ENCODE measurements at places on chromosomes 12 and 14. TPM values are rescaled to one million over a fixed set of nuclear protein-coding genes. Genes with fewer than 3 reads are reported as not detected.

CISTR gene
- total RNA-seq, result not detected

MMP19 gene
- total RNA-seq, result 22.2 TPM

NGB gene
- not detected for total RNA-seq

DDN gene
- total RNA-seq, result not detected

RNU4-1 gene
- total RNA-seq, result 1,832 TPM

ZNF26 gene
- 14.7 TPM for total RNA-seq

RPS6KA5 gene
- 17.8 TPM for total RNA-seq

LYZ gene
- 52.9 TPM for total RNA-seq

IFNG-AS1 gene
- total RNA-seq, result not detected

IL22 gene
- total RNA-seq, result not detected

PPFIA2 gene
- 1.5 TPM for total RNA-seq

C3AR1 gene
- 29.2 TPM for total RNA-seq

PFDN5 gene
- total RNA-seq, result 444 TPM

SIX6 gene
- total RNA-seq, result not detected

CCDC175 gene
- total RNA-seq, result not detected

PPP1R1A gene
- total RNA-seq, result 0.30 TPM

ASPG gene
- 7.4 TPM for total RNA-seq

SMAGP gene
- 27.9 TPM for total RNA-seq

PLCZ1 gene
- total RNA-seq, result not detected

BAZ1A gene
- total RNA-seq, result 28.3 TPM

KHNYN gene
- total RNA-seq, result 86.6 TPM

KRT79 gene
- 8.9 TPM for total RNA-seq

YBX3 gene
- 242 TPM for total RNA-seq

IAPP gene
- total RNA-seq, result not detected

GZMH gene
- total RNA-seq, result 2.1 TPM

PLEKHD1 gene
- total RNA-seq, result 0.34 TPM

AEBP2 gene
- 31.2 TPM for total RNA-seq

KRT75 gene
- not detected for total RNA-seq

ZDHHC17 gene
- 48.8 TPM for total RNA-seq

GPR162 gene
- total RNA-seq, result 47.1 TPM

C14orf132 gene
- 61.3 TPM for total RNA-seq

DNAL1 gene
- 4.2 TPM for total RNA-seq

CNOT2 gene
- 188 TPM for total RNA-seq

LIN7A gene
- 7.9 TPM for total RNA-seq

CEBPE gene
- total RNA-seq, result not detected

NOVA1 gene
- 2.1 TPM for total RNA-seq

PTGDR gene
- 2.1 TPM for total RNA-seq

ERP29 gene
- total RNA-seq, result 32.5 TPM

CLEC1B gene
- 0.27 TPM for total RNA-seq

ADGRD1 gene
- 84.2 TPM for total RNA-seq

TRIAP1 gene
- total RNA-seq, result 14.4 TPM

AGAP2 gene
- total RNA-seq, result 4.1 TPM

COX8C gene
- total RNA-seq, result not detected

NGDN gene
- total RNA-seq, result 42.6 TPM

KITLG gene
- 42.4 TPM for total RNA-seq

ANG gene
- 21.7 TPM for total RNA-seq

SLC16A7 gene
- total RNA-seq, result 35.6 TPM

DEPDC4 gene
- total RNA-seq, result not detected

All from upper lobe of left lung (tissue), 6 donors.